ENCODE measurements at places on chromosomes 5 and 9. TPM values are rescaled to one million over a fixed set of nuclear protein-coding genes. Genes with fewer than 3 reads are reported as not detected.
A peak's percentile ranks its signal among the peaks of the same experiment; 100 is the strongest.

Gene TAF11L10
- total RNA-seq, result not detected

Gene ANGPTL2
- total RNA-seq, result 22.2 TPM

Gene SHISAL2B
- total RNA-seq, result not detected

Gene OGN
- 18.1 TPM for total RNA-seq

Gene CCDC171
- 4.5 TPM for total RNA-seq

Gene GARIN3
- not detected for total RNA-seq

Gene EDIL3
- 6.8 TPM for total RNA-seq

Gene CDKN2B-AS1
- 1.5 TPM for total RNA-seq

Gene IFNA2
- total RNA-seq, result not detected

Gene ISL1
- total RNA-seq, result 0.49 TPM

GRCh38 chr9:87886210-87886932 lies 3.7 kb downstream of the SPATA31E1 start:
- peak; percentile 32 for DNase-seq

GRCh38 chr5:126448720-126449119 lies 25.5 kb downstream of the GRAMD2B start:
- no peak for DNase-seq

DNA sequence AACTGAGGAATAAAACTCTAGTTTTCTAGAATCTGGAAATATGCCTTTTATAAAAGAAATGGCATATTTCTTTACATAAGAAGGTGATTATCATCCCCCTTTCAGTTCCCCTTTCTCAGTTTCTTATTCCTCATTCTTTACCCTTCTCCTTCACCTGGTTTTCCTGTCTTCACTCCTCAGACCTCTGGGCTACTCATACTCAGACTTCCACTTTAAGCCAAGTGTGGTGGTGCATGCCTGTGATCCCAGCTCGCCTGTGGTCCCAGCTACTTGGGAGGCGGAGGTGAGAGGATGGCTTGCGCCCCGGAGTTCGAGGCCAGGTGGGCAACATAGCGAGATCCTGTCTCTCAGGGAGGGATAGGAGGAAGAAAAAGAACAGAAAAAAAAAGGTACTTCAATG lies 57.2 kb downstream of the RANBP6 start:
- DNase-seq, result no peak

DNA sequence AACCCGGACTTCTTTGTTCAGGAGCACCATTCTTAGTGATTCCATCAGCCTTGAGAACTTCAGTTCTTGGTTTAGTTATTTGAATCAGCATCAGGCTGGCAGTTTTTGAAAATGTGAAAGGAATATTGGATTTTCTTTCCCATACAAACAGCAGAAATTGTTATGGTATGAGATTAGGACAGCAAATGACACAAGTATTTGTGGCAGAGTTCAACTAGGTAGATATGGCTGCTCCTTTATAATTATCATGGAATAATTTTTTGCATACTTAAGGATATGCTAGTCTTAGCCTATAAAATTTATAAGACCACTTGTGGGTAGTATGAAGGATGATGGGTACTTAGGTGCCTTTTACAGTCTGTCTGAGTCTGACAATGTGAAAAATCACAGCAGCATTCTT lies 25.5 kb downstream of the ERAP2 start:
- DNase-seq, result no peak

- no peak for DNase-seq
Measured at GRCh38 chr5:137836997-137837396, 30.7 kb upstream of the MYOT start.

DNA sequence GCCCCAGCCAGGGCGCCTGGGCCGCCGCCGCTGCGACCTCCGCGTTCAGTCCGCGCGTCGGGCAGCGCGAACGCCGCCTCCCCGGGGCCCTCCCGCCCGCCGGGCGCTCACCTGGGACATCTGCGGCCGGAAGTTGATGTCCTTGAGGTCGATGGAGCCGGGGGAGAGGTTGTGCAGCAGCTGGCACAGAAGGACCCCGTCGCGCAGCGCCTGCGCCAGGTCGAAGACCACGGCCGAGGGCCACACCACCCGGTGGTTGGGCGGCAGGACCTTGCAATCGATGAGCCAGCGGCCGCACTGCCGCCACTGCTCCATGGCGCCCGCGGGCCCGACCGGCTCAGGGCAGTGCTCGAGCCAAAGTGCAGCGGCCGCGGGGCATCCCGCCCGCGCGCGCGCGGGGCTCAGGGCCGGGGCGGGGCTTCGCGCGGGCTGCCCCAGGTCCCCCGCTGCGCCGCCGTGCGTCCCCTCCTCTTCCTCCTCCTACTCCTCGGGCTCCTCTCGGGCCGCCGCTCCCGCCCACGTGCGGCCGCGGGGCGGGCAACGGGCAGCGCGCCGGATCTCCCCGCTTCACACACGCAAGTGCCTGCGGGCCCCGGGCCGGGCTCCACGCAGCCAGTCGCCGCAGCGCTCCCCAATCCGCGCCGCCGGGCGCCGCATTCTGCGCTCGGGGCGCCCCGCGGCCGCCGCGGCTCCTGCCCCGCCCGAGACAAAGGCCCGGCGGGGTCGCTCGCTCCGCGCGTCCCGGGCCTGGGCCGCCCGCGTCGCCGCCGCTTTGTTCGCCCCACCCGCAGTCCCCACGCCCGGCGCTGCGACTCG lies at the start of gene VAV2:
Gene VAV2, minus strand, starts transcription at position 361 of the 816 bp plus-strand sequence. Its CDS starts 46 bp downstream, at position 315.
- DNase-seq, result no peak

DNA sequence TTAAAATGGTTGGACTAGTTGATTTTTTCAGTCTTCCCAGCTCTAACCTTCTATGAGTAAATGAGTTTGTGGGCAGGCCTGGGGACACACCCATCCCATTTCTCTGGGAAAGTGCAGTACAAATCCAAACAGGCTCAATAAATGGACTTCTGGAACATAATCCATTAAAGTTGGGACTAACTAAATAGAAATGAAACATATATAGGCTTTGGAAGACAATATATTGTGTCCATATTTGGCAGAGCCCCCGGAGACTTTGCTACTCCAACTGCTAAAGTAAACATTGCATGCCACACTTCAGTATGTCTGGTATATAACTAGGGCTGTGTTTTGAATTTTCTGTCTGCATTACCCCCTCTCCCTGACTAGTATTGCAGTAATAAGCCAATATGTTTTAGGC lies 191.4 kb upstream of the DAB2 start:
- DNase-seq, result no peak

GRCh38 chr9:3337515-3338225 lies 188.1 kb downstream of the RFX3 start:
- no peak for DNase-seq

DNA sequence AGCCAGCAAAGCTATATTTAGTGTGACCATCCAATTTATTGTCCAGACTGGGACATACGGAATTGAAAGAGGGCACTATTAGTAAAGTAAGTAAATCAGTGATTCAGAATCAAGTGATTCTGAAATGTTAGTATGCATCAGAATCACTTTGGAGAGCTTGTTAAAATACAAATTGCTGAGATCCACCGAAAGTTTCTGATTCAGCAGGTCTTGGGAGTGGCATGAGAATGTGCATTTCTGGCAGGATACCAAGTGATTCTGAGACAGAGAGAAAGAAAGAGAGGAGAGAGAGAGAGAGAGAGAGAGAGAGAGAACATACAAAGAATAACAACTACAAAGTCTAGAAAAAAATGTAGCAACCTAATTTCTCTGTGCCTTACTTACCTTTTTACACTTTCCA lies 65.4 kb upstream of the ASTN2 start:
- DNase-seq, result no peak

GRCh38 chr5:172988276-172988675 lies 4.7 kb downstream of the ATP6V0E1 start:
- no peak for DNase-seq

- DNase-seq, result no peak
Measured at GRCh38 chr9:33868440-33868973, 51.5 kb downstream of the UBE2R2 start.

DNA sequence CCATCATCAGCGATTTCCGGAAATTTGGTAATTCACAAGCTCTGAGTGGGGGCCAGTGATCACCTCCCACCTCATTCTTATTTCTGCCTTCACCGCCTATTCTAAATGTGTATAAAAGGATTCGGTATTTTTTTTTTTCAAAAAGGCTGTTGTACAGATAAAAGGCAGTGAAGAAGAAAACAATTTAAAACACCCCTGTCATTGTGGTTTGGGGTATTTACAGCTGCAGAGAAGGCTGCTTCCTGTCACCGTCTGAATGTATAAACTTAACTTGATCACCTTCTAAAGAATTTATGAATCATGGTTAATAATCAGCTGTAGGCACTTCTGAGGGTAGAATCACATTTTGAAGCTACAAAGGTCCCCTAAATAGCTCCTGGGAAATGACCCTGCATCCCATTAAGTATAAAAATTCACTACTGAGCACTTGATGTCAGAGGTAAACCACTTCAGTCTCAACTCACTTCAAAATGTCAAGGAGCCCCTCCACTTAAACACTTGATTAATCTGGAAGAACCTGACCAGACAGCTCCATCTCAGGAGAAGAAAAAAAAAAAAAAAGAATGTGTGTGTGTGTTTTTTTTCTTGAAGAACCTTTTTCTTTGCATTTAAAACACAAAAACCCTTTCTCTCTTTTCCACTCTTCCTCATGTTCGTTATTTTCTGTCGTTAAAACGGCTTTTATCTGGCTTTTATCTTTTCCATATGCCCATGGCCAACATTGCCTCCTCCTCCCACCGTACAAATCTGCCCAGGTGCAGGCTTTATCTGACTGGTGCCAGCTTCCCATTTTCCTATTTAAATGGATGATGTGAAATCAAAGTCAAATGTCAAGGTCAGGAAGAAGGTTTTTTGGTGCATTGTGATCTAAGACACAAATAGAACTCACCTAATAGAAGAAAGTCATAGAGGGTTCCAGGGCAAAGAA lies 291.2 kb downstream of the IRX1 start:
- no peak for DNase-seq

- no peak for DNase-seq
Measured at GRCh38 chr9:98481676-98482075, 226.2 kb upstream of the TBC1D2 start.

DNA sequence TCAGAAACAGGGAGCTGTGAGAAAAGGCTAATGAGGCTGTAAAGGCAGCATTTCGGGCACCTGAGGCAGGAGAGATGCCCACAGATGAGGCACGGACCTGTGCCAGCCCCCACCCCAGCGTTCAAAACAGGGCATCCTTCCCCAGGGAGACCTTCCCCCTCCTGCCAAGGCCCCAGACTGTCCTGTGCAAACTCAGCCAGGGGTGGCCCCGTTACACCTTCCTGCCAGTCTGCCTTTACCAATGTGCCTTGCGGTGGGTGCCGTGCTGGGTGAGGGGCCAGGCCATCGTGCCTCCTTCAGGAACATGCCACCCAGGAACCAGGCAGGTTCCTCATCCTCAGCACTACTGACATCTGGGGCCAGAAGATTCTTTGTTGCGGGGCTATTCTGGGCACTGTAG lies 53.9 kb downstream of the AK8 start:
- DNase-seq, result no peak

DNA sequence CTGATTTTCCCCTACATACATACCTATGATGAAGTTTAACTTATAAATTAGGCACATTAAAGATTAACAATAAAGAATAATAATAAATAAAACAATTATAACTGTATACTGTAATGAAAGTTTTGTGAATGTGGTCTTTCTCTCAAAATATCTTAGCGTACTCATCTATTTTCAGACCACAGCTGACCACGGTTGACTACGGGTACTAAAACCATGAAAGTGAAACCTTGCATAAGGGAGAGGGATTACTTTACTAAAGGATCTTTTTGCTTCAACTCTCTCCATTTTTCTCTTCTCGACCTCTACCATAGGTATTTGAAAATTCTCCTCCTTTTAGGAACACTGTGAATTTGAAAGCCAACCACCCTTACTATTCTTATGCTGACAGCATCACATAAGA lies 475.5 kb downstream of the CETN3 start:
- no peak for DNase-seq

Data from ureter (tissue), 1 donor.